ENCODE measurements at places on chromosomes 2 and 18.

GRCh38 chr2:85853499-85854165 lies 35.2 kb downstream of the ST3GAL5 start:
- no peak for DNase-seq

- no peak for DNase-seq
Observed at GRCh38 chr18:46536215-46536874, 120.7 kb downstream of the LOXHD1 start.

DNA sequence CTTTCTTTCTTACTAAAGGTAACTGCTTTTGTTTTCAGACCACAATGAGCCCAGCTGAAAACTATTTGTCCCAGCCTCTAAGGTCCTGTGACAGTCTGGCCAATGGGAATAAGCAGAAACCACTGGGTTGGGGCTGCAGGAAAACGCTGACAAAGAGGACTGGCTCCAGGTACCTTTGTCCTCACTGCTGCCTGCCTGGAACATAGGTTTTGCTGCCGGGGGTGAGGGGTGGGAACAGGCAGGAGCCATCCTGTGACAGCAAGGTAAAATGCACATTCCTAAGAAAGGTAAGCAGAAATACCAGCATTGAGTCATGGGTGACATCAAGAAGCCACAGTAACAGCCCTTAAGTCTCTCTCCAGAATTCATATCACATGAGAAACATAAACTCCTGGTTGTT lies 21.6 kb downstream of the PTPN2 start:
- no peak for DNase-seq

- no peak for DNase-seq
Observed at GRCh38 chr2:67485431-67485830, 88.3 kb downstream of the ETAA1 start.

GRCh38 chr2:68039317-68039716 lies 23.5 kb downstream of the C1D start:
- no peak for DNase-seq

DNA sequence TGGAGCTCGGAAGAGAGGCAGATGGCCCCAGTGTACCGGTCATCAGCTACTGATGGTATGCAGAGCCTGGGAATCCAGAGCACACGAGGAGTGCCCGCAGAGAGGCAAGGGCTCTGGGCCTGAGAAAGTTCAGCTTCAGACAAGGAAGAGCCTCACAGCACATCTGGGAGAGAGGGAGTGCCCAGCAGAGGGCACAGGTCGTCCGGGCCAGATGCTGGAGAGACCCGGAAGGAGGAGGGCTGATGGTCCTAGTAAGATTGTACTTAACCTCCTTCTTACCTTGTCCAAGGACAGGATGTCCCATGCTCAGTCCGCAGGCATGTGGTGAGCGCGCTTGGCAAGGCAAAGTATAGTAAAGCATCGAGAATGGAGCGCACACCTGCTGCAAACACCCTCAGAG lies 24.4 kb upstream of the CHMP1B start:
- DNase-seq = no peak

DNA sequence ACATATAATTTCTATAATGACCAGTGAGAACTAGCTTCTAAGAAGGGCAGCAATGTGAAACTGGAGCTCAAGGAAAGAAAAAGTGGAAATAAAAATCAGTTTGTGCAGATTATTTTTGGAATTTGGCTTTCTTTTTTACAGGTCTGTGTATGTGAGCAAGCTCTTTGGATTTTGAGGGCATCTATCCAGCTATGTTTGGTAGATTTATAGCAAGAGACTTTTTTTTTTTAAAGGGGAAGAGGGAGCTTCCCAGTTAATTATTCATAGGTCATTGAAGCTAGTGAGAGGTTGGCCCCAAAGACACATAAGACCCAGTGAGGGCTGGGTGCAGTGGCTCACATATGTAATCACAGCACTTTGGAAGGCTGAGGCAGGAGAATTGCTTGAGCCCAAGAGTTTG lies 24.0 kb upstream of the COLEC12 start:
- DNase-seq = no peak

DNA sequence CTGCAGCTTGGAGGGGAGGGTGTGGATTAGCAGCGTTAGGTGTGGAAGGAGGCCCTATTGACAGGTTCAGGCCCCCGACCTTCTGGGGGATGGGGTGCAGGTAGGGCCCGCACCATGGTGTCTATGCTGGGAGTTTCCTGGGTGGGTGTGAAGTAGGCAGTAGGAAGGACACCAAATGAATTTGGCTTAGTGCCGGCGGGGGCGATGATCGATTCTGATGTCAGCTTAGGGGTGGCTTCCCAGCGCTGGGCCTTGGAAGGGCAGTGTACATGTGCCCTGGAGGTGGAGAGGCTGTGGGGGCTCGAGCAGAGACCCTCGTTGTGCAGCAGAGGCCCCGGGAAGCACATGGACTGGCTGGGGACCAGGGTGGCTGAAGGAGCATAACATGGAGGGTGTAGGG lies 21.6 kb downstream of the DCDC2C start:
- DNase-seq = no peak

DNA sequence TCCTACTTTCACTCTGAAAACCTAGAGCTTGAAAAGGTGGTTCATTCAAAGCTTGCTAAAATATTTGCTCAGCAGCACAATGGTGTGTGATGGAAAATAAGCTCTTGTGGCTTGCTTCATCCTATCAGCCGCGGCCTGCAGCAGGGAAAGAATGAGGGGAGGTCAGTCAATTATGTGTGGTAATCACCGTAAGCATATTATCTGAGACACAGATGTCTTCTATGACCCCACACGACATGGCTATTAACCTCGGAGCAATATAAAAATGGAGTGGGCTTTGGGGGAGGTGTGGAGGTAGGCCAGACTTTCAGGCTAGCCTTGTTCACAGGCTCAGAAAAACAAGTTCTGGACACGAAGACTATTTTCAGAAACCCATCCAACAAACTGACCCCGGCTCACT lies 98.4 kb upstream of the SIX3 start:
- DNase-seq = no peak

DNA sequence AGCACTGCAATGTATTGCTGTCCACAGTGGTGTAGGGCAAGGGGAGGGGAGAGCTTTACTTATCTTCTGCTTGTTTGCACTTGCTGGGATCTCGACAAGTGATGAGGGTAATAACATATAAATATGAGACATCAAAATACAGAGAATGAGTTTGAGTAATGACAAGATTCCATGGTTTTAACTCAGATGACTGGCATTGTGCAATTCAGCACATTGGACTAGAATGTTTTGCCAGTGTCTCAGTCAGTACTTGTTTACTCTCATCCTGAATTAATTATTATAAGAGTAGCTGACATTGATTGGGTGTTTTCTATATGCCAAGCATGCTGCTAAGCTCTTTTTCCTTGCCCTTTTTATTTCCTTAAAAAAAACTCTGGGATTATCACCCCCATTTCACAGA lies 306.7 kb upstream of the MMADHC start:
- DNase-seq = no peak

DNA sequence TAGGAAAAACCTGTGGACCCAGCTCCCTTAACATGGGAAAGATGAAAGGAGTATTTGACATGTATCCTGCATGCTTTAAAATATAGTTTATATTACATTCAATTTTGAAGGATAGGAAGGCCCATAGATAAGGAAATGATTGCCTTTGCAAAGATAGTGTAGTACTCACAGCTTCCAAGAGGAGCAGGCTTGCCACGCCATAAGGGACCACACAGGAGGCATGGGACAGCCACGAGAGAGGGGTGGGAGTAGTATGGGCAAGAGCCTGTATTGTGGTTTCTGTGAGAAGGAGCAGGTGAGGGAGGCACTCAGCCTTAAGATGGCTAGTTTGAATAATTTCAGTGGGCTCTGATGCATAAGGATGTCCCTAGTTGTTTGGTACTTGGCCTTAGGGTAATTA lies 740.3 kb downstream of the SATB2 start:
- no peak for DNase-seq

Measured in fibroblast of the conjunctiva (primary cell).